Cortex of kidney (tissue), 1 donor: ENCODE measurements at places on chromosomes 5 and 9.

GRCh38 chr5:133846478-133847226, 121.8 kb downstream of the C5orf15 start:
- DNase-seq, result no peak

DNA sequence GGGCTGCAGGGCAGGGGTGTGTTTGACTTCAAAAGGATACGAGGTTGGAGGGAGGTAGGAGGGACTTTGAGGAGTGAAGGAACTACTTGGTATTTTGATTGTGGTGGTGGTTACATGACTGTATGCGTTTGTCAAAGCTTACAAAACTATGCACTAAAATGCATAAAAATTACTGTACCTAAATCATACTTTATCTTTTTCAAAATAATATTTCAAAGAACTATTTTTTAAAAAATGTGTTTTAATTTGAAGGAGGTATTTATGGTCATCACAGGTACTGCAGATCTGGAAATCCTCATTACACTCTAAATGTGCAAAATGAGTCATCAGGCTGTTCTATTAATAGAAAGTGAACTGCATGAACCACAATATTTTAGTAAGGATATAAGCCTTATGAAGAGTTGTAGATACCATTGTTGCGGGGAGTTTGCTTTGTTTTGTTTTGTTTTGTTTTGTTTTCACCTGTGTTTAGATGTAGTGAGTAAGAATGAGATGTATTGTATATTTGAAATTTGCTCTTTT, 116.9 kb downstream of the ARRDC3 start:
- DNase-seq, result no peak

- DNase-seq, result no peak
Observed at GRCh38 chr9:115234094-115234493, 116.1 kb upstream of the TNC start.

DNA sequence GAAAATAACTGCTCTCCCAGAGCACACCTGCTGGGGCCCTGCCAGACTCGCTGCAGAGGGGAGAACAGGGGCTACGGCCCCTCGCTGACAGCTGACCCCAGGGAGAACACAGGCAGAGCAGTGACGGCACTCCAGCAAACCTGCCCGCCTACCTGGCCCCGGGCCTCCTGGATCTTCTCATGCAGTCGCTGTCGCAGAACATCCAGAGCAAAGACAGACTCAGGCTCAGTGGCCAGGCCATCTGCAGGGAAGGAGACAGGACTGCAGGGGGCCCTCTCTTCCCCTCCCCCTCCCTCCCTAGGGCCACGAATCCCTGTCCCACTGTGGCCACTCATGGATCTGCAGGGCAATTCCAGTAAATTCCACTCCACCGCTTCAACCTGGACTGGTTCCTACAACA, 2.4 kb downstream of the SURF6 start:
- no peak for DNase-seq

- no peak for DNase-seq
Observed at GRCh38 chr5:107439832-107440231, 230.9 kb downstream of the EFNA5 start.

DNA sequence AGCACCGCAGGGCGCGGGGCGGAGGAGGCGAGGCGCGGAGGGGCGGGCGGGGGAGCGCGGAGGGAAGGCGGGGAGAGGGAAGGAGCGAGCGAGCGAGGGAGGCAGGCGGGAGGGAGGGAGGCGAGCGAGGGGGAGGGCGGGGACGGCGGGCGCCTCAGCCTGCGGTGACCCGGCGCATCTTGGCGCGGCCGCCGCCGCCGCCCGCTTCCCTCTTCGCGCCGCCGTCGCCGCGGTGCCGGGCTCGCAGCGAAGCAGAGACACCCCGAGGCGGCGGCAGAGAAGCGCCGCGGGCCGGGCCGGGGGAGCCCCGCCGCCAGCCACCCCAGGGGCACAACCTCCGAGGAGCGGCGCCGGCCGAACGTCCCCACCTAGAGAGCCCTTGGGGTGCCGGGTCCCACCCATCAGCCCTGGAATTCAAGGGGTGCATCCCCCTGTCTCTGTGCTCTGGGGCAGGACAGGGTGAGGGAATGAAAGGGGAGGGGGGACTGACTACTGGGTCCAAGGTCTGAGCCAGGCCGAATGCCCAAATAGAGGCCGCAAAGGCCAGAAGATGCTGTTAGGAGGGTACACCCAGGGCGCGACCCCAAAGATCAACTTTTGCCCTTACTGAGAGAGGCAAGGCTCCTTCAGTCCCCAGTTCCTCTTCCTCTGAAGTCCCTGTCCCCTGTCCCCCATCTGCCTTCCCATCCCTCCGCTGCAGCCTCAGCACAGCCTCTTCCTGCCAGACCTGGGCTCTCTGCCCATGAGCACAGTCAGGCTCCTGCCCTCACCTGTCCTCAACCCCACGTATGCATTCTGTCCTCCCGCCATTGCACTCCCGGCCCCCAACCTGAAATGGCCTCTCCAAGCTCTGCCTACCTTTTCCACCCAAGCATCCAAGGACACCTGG, at the start of gene ADAMTS2:
Gene ADAMTS2, minus strand, starts transcription at position 29 of the 889 bp plus-strand sequence. CDS start 133 bp downstream, outside the sequence.
- no peak for DNase-seq

GRCh38 chr5:145948921-145949320, 12.5 kb downstream of the SH3RF2 start:
- DNase-seq, result no peak

DNA sequence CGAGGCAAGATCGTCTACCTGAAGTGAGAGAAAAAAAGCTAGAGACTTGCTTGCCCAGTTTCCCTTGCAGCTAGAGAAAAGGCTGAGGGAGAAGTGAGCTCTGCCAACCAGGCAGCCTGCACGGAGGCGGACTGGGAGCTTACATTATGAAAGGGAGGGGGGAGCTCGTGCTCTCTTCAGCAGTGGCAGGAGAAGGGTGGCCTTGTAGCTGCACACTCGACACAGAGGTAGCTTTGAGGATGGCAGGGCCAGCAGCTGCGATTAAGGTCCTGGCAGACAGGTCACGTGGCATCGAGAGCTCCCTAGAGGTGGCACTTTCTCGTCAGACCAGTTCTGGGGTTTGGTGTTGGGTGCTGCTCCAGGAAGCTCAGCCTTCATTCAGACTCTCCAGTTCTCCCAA, 26.7 kb downstream of the APBA1 start:
- DNase-seq, result no peak

DNA sequence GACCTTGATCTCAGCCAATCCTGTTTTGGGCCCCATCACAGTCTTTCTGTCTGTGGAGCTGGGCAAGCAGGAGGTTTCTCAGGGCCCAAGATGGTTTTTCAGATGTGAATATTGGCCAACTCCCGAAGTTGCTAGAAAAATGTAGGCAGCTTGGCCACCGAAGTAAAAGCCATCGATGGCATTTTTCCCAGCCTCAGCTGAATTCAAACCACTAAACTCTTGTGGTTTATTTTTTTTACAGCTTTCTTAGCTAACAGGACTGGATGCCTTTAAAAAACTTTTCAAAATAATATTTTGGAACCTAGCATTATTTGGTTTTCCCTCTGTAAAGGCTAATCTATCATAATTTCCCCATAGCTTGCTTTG, 102.5 kb upstream of the ERCC6L2 start:
- DNase-seq, result no peak

DNA sequence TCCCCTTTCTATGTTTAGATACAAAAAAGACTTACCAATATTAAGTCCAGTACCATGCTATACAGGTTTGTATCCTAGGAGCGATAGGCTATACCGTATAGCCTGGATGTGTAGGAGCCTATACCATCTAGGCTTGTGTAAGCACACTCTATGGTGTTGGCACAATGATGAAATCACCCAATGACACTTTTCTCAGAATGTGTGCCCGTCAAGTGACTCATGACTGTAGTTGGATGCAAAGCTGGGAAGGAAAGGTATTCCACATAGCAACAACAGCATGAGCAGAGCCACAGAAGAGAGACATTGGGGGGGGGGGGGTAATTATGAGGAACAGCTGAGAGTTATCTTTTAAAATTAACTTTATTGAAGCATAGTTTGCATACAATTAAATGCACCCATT, 63.2 kb downstream of the TTLL11 start:
- no peak for DNase-seq

- DNase-seq, result no peak
Observed at GRCh38 chr9:38046661-38047300, 22.2 kb downstream of the SHB start.

- DNase-seq, result no peak
Observed at GRCh38 chr9:95268681-95269080, 48.8 kb downstream of the FANCC start.

GRCh38 chr5:153014194-153014593, 476.3 kb upstream of the GRIA1 start:
- DNase-seq, result no peak

GRCh38 chr9:65403721-65404120, 118.7 kb upstream of the FOXD4L5 start:
- no peak for DNase-seq

DNA sequence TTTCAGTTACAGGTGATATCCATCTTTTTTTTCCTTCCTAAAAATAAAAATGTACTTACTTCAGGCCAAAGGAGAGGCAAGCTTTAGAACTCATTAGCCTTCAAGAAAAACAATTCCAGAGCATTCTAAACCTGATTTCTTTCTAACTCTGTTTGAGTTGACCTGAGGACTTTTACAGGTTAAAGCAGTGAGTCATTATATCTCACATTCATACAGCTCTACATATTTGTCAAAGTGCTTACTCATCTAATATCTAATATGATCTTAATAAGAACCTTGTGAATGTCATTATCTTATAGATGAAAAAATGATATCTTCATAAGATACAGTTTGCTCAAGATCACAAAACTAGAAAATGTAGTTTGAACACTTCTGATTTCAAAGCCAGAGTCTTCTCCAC, 149.2 kb upstream of the CDKN2B start:
- no peak for DNase-seq

GRCh38 chr5:125057912-125058826, 311.7 kb upstream of the ZNF608 start:
- DNase-seq, result no peak

DNA sequence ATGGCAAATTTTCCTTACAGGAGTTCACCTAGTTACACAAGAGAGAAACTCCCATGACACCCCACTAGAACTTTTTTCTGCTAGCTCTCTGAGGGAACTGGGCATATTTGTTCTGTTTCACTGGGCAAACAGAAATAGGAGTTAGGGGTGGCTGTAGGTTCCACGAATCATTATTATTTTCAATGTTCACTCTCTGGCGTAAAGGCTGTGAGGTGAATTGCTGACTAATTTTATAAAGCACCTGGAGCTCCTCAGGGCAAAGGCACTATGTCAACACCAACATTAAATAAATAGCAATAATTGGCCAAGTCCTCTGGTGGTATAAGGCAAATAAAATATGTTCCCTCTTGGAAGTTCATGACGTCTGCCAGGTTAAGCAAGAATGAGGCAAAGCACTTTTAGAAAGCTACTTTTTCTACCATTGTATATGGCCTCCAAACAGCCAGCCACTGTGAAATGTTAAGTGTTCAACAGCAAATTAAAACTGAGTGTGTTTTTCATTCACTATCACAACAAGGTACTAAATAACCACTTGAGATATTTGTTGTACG, 344.6 kb downstream of the PDE4D start:
- DNase-seq, result no peak

DNA sequence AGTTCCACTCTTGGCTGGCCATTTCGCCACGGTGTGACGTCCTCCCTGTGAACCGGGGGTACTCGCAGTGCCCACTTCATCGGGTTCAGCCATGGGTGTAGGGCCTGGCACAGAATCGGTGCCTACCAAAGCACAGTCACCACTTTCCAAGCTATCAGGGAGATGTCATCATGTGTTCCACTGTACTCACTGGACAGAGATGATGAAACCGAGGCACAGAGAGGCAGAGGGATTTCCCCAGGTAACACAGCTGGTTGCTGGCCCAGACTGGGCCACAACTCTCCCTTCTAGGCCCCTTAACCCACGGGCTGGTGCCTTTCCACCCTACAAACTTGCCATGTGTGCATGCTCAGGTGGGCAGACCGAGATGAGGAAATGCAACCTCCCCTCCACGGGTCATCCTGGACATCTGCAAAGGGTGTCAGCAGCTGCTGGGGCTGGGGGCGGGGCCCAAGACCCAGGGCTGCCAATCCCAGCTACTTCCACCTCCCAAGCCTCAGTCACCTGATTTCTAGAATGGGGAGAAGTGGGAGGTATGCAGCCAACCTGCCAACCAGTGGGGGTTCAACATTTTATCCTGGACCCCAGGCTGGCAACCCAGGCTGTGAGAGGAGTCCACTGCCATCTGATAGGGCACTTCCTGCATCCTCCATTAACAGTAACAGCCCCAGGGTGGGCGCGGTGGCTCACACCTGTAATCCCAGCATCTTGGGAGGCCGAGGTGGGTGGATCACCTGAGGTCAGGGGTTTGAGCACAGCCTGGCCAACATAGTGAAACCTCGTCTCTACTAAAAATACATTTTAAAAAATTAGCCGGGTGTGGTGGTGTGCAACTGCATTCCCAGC, 893 bp upstream of the SH2D3C start:
- no peak for DNase-seq

GRCh38 chr5:119274767-119275130, 81.1 kb upstream of the TNFAIP8 start:
- no peak for DNase-seq

DNA sequence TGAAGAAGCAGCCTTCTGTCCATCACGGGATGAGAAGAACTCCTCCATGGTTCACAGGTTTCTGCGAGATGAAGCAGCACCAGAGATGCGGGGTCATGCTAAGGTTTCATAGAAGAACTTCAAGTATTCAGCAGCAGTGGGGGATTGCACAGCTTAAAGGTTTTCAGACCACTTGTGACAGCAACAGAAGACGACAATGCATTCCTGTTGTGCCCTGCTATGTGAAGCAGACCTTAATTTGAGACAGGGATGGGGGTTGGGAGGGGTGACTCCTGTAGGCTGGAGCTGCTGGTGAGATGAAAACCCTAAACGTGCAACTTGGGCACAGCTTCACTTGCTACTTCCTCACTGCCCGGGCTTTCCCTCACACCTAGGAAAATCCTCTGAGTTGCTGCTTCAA, 256.0 kb downstream of the SLIT3 start:
- no peak for DNase-seq

GRCh38 chr9:89527084-89527483, 29.2 kb upstream of the SEMA4D start:
- DNase-seq, result no peak

DNA sequence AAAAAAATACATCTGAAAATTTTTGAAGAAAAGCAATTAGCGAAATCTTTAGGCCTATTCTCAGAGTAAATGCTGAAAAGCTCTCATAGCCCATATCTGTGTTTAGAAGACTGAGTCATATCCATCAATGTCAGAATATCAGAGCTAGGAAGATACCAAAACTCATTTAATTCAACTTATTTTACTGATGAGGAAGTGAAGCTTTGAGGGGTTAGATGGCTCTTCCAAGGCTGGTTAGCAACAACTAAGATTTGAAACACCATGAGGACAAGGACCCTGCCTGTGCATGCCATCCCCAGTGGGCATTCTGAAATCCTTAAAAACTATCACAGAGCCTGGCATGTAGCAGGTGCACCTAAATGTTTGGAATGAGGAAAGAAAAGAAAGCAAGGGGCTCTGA, 2.5 kb downstream of the FREM1 start:
- DNase-seq, result no peak

DNA sequence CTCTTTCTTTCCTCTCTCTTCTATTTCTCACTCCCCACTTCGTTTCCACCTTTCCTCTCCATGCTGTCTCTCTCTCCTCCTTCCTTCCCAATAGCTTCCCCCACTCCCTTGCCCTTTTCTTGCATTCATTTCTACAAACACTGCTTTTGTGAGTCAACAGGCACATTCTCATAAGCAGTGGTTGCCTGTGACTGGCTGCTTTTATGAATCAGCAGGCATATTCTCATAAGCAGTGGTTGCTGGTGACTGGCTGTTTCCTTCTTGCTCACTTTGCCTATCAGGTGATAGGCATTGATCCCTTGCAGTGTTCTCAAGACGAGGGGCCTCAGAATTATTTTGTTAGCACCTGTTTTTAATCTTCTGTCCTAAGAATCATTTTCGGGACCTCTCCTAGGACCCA, 116.1 kb upstream of the ACTBL2 start:
- DNase-seq, result no peak
